ENCODE measurements at places on chromosomes 16 and 17. TPM values are rescaled to one million over a fixed set of nuclear protein-coding genes. Genes with fewer than 3 reads are reported as not detected.

CDRT15 gene
- total RNA-seq, result not detected

ZNF213 gene
- 6.2 TPM for total RNA-seq

HS3ST3B1 gene
- 1.2 TPM for total RNA-seq

GRCh38 chr16:15775209-15775608, 81.6 kb downstream of the MYH11 start:
- H3K4me3 ChIP-seq, result no peak overlapping the region
- no peaks in the 10 kb centered on the region for H3K36me3 ChIP-seq
- no peak overlapping the region for H3K27ac ChIP-seq
- no peak for DNase-seq
- H3K4me1 ChIP-seq, result peaks cover 8% of the 10 kb centered on the region

DNA sequence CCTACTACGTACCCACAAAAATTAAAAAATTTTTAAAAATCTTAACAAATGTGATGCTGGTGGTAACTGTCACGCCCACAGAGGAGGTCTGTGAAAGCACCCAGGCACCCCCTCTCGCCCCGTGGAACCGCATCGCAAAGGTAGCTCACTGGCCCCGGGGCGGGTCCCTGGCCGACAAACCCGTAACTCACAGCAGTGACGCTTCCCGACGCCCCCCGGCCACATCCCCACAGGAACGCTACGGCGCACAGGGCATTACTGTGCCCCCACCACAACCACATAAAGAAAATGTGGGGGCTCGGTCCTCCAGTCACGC, 366 bp downstream of the ANKS3 start:
- H3K27ac ChIP-seq, result peak overlapping the region; percentile 84
- H3K36me3 ChIP-seq, result peaks cover 28% of the 10 kb centered on the region
- H3K27me3 ChIP-seq, result no peaks in the 10 kb centered on the region
- H3K4me1 ChIP-seq, result peaks cover 25% of the 10 kb centered on the region
- H3K4me3 ChIP-seq, result peak overlapping the region; percentile 88

- peak overlapping the region; percentile 11 for H3K27ac ChIP-seq
- H3K27me3 ChIP-seq, result no peaks in the 10 kb centered on the region
- peaks cover 27% of the 10 kb centered on the region for H3K4me1 ChIP-seq
These were observed 48.6 kb downstream of the ABCA8 start for GRCh38 chr17:68906638-68907037.

DNA sequence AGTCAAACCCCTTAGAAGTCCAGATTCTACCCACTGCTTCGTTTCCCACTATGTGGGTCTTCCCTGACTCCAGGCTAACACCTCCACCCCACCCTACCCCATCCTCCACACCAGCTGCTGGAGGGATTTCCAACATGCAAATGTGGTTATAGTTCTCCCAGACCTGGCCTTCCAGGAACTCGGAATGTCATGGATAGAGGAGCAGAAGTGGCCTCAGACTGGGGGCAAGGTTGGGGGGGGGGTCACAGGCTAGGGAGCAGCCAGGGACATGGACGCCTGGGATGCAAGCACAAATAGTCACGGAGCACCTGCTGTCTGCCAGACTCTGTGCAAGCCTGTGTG, 2.0 kb downstream of the CAMKK1 start:
- H3K36me3 ChIP-seq, result no peaks in the 10 kb centered on the region
- no peak overlapping the region for H3K4me3 ChIP-seq
- peaks cover 96% of the 10 kb centered on the region for H3K4me1 ChIP-seq
- DNase-seq, result no peak
- peak overlapping the region; percentile 82 for H3K27ac ChIP-seq

DNA sequence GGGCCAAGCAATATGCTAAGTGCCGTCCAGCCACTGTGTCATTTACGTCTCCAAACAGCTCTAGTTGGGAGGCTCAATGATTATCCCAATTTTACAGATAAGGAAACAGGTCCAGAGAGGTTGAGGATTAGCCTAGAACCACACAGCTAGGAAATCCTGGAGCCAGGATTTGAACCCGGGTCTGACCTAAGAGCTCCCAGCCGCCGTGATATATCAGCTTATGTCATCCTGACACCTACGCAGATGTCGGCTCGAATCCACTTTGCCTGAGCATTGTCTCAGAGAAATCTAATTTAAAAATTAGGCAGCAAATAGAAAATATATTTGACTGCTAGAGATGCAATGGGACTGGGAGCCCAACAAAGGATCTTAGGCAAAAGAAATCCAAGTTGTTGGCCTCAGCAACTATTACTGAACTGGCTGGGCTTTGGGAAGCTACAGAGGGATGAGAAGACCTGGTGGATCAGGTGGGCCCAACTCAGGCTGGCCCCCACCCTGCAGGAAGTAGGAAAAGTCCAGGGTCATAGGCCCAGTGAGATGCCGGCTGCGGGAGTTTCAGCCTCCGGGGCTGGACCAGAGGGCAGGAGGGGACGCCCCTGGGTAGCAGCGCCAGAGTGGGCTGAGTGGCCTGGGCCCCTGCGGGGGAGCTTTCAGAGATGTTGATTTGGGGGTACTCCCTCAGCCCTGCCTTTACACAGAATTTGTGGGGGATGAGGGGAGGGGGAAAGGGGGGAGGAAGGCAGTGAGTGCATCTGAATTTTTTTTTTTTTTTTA, 35.1 kb upstream of the IL21R start:
- H3K27ac ChIP-seq, result peak overlapping the region; percentile 70
- peaks cover 16% of the 10 kb centered on the region for H3K36me3 ChIP-seq
- H3K4me3 ChIP-seq, result peak overlapping the region; percentile 51
- H3K4me1 ChIP-seq, result peaks cover 14% of the 10 kb centered on the region
- DNase-seq, result no peak

GRCh38 chr16:67199011-67199807, at the start of gene ELMO3:
ELMO3 (plus strand) TSS chr16:67199131; CDS start chr16:67199327, 196 bp downstream.
- no peaks in the 10 kb centered on the region for H3K27me3 ChIP-seq
- DNase-seq, result no peak
- H3K4me3 ChIP-seq, result no peak within 1 kb of the TSS
- H3K36me3 ChIP-seq, result peaks cover 75% of the 10 kb centered on the region
- H3K4me1 ChIP-seq, result peaks cover 27% of the 10 kb centered on the region
- no peak within 1 kb of the TSS for H3K27ac ChIP-seq

DNA sequence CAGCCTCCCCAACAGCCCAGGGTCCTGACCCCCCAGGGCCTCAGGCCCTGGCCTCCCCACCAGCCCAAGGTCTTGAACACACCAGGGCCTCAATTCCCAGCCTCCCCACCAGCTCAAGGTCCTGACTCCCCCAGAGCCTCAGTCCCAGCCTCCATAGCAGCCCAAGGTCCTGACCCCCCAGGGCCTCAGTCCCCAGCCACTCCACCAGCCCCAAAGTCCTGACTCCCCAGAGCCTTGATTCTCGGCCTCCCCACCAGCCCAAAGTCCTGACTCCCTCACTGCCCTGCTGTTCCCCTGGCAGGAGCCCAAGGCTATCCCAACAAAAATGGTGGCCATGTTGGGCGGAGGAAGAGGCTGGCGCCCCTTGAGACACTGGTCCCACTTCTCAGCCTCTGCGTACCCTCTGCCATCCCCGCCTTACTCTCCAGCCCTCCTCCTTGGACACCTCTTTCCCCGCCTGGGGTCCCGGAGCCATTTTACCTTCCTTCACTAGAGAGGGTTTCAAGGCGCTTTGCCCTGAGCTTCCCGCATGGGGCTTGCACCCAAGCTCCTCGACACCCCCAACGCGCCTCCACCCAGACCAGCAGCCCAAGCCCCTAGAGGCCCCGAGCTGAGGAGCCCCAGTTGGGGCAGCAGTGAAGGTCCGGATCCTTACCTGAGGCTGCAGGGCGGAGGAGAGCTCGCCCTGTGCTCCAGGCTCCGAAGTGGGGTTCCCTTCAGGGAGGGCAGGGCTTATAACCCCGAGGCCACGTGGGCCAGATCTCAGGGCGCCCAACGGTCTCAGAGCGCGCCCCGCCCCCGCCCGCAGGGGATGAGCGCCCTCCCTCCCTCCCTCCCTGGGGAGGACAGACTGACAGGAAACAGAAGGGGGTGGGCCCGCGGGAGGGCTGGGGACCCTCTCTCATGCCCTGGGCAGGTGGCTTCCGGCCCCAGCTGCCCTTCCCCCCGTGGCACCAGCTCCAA, 3.5 kb upstream of the TSPOAP1 start:
- H3K36me3 ChIP-seq, result no peaks in the 10 kb centered on the region
- peak overlapping the region; percentile 55 for H3K4me3 ChIP-seq
- H3K27ac ChIP-seq, result peak overlapping the region; percentile 43
- peak; percentile 74 for DNase-seq

All from left ventricle myocardium inferior (tissue), 1 donor.